Activated T-cell treated with anti-CD3 and anti-CD28 coated beads, Interleukin-2, amount 50 U/mL, for 1 hour (primary cell): ENCODE measurements at places on chromosomes 1 and 21.

DNA sequence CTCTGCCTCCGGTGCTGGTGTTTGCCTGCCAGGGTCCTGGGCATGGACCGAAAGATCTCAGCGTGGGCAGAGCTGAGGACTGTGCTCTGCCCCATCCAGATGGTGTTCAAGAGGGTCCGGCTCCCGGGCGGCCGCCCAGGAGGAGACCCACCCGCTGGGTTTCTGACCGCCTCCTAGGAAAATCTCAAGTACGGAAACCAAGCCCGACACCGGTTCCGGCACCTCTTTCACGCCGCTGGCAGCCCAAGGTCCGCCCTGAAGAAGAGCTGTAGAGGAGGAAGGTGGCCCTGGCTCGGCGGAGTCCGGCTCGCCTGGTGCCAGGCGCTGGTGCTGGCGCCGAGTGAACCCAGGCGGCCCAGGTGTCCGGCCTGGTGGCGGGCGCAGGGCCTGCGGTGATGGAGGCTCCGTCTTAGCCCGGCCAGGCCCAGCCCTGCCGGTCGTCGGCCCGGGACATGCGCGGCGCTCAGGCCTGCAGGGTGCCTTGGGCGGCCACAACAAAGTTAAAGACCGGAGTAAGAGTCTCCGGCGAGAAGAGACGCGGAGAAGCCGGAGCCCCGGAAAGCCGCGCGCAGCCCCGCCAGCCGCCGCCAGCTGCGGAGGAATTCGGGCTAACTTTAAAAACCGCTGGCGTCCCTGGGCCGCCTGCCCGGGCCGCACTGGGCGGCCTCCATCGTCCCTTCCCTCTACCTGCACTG lies 1.5 kb downstream of the GRIK3 start:
- no peak for DNase-seq

- DNase-seq: no peak
Observed at GRCh38 chr21:43613755-43614638, 45.3 kb downstream of the HSF2BP start.

DNA sequence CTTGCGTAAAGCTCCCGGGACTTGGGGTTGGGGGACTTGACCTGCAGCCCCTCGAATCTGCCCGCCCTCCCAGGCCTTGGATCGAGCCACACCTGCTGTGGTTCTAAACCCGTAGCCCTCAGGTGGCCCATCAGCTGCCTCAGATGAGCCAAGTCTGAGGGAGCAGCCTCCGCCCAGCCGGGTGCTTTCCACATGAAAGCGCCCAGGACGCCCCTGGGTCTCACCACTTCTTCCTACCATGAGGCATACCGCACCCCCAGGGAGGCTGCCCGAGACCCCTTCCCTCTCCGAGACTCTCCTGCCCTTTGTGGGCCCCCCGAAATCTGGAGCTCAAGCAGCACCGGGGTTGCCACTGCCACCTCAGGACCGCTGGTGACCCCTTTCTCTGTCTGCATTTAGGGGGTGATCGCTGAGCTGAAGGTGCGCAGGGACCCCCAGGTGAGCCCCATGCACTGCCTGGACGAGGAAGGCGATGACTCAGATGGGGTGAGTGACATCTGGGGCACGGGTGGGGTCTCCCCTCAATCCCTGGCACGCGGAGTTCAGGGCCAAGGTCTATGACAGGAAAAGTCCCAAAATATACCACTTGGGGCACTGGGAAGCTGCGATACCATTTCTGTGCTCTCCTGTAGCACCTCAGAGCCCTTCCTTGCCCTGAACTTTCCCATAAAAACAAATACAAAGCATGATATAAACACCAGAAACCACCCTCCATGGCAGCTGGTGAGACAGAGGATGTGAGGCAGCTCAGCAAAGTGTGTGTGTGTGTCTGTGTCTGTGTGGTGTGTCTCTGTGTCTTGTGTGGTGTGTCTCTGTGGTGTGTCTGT lies 68.5 kb downstream of the SLC19A1 start:
- DNase-seq: no peak

- DNase-seq: no peak
Observed at GRCh38 chr21:33028287-33028670, 2.5 kb downstream of the OLIG2 start.

DNA sequence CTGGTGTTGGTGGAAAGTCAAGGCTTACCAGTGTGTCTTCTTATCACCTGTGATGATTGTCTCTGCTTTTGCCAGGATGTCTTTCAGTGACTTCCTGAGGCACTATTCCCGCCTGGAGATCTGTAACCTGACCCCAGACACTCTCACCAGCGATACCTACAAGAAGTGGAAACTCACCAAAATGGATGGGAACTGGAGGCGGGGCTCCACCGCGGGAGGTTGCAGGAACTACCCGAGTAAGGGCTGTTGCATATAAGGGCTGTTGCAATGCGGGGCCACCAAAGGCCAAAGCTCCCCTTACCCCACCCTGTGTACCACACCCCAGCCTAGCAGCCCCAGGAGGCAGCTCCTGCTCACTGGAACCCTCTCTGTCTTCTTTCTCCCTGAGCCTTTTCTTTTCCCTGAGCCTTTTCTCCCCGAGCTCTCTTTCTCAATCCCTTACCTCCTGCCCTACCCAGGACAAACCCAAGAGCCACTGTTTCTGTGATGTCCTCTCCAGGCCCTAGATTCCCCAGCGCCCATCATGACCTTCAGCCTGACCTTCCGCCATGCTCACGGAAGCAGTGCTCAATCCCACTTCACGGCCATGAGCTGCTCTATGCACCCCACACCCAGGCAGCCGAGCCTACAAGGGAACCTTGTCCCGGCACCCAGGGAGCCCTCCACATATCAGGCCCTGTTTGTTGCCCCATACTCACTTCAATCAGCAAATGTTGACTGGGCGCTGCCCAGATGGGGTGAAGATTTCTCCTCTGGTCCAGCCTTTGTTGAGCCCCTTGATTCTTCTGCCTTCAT lies 40.6 kb downstream of the CAPN2 start:
- no peak for DNase-seq

GRCh38 chr1:187817782-187818181 lies 989.0 kb downstream of the PLA2G4A start:
- DNase-seq: no peak

GRCh38 chr1:226044514-226045101 lies 17.9 kb upstream of the H3-3A start:
- no peak for DNase-seq

GRCh38 chr1:206062464-206062863 lies 9.5 kb downstream of the RHEX start:
- DNase-seq: no peak

- no peak for DNase-seq
Observed at GRCh38 chr1:220943319-220943996, 64.2 kb downstream of the HLX start.

DNA sequence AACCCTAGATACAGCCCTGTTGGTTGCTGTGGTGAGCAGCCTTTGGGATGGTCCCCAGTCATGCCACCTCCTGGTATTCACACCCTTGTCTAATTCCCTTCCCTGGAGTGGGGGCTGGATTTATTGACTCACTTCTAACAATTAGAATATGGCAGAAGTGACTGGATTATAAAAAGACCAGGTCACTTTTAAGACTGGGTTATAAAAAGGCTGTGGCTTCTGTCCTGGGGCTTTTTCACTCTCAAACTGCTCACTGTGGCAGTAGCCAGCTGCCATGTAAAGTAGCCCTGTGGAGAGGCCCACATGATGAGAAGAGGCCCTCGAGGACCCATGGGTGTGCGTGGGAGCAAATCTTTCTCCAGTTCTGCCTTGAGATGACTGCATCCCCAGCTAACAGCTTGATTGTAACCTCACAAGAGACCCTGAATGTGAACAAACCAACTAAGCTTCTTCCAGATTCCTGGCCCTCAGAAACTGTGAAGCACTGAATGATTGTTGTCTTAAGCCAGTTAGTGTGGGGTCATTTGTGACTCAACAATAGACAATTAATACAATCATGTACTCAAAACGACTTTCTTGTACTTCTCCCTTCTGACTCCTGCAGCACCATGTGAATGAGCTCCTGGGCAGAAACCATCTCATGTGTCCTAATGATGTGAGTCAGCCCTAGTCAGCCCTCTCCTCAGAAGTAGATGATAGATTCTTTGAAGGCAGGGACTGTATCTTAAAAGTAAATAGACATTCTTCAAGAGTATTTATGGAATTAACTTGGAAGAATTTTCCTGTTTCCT lies 234.9 kb downstream of the TNR start:
- no peak for DNase-seq

DNA sequence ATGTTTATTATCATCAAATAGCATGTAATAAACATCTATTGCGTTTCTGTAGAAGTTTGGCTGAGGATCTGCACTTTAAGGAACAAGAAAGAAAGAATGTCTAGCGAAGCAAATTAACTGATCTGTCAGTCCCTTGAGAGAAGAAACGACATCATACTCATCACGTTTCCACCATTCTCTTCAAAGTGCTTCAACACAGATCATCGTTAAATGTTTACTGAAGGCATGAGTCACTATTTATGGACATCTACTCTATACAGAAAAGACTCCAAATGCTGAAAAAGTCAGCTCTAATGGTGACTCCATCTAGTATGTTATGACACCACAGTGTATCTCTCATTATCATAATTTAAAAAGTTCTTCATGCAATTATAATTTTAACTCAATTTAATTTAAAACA lies 369.1 kb downstream of the RGS7 start:
- DNase-seq: no peak

GRCh38 chr1:55046871-55047270 lies 7.5 kb downstream of the PCSK9 start:
- no peak for DNase-seq

DNA sequence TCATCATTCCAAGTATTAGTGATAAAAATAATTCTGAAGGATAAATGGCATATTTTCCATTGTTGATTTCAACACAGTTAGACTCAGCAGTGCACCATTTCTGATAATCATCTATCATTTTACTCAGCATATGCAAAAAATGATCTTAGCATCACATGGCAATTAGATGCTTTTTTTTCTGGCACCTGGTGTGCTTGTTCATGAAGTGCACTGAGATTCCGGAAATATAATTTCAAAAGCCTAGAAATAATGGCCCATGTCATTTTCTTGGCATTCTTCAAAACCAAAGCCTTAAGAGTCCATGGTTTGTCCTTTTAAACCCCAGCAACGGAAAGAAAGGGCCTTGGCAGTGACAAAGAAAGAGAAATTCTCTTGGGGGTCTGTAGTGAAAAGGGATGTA lies 278.8 kb downstream of the KIF26B start:
- no peak for DNase-seq

DNA sequence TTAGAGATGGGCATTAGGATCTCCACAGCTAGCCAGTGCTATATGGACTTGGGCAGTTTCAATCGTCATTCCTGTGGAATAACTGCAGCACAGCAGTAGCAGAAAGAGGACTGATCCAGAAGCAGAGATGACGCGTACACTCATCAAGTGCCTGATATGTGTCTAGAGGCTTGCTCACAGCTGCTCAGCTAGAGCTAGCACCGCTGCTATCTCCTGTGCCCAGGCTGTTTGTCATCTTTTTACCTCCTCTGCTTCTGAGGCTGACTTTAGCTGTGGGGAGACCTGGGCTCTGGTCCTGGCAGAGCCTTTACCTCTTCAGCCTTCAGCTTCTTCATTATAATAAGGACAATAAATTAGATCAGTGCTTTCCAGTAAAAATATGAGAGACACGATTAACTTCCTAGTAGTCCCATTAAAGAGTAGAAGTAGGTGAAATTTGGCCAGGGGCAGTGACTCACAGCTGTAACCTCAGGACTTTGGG lies 5.3 kb downstream of the TENT5C start:
- DNase-seq: no peak

DNA sequence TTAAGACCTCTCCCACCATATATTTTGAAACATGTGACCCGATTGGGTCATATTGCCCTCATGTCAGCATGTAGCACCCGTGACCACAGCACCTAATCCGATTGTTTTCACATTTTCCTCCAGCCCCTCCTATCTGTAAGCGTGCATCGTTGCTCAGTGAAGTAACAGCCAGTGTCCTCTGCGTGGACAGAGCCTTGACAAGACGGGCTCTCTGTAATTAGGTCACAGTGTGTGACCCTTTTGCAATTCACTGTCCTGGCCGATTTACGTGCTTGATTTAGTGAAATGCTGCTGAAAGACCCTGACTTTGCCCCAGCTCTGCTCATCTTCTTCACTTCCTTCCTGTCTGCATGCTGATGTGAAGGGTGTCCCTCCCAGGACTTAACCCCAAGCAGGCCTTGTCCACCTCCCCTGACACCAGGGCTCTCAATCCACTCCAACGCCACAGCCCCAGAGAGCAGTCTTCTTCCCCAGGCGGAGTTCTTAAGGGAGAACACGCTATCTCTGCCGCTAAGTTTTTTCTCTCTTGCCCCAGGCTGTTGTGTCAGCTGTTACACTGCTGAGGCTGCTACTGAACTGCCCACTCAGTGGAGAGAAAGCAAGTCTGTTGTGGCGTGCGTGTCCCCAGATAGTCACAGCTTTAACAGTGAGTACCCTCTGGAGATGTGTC lies 19.4 kb downstream of the URB2 start:
- DNase-seq: no peak
